ENCODE measurements at places on chromosomes 5 and 9.

- DNase-seq = no peak
Measured at GRCh38 chr5:132301344-132302271, 7.4 kb downstream of the SLC22A4 start.

DNA sequence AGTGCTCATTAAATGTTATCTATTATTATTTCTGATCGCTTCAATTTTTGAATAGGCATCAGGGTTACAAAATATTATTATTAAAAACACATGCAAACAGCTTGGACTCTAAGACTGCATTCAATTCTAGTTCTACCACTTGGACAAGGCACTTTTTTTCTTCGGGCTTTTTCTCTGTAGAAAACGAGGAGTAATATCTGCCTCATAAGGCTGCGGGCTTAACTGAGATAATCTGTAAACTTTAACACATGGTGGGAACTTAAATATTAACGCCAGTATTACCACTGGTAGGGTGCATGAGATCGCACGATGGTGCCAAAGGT, 511 bp upstream of the SPDL1 start:
- no peak for DNase-seq

GRCh38 chr5:151141535-151141934, 16.0 kb downstream of the ANXA6 start:
- DNase-seq = peak; percentile 37

GRCh38 chr5:169943026-169943425, 37.3 kb downstream of the INSYN2B start:
- no peak for DNase-seq

- no peak for DNase-seq
Measured at GRCh38 chr5:155475318-155475717, 461.8 kb downstream of the KIF4B start.

DNA sequence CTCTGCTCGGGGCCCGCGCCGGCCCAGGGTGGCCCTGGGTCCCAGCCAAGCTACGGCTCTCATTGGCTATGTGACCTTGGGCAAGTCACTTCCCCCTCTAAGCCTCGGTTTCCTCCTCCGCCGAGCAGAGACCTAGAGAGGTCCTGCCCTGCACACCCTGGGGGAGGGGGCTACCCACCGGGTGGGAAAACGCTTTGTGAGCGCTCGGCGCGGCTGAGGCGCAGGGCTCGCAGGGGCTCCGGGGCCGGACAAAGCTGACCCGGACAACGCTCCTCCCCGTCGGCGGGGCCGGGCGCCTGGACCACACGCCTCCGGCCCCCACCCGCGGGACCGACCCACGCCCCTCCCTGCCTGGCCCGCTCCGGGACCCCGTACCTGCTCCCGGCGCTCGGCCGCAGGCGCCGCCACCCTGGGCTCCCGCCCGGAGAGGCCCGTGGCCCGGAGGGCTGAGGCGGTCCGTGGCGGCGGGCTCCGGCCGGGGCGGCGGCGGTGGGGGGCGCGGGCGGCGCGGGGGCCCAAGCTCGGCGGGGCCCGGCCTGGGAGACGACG, 85.7 kb upstream of the MELK start:
- peak; percentile 12 for DNase-seq

GRCh38 chr9:129163753-129164152, 14.3 kb downstream of the IER5L start:
- no peak for DNase-seq
